ENCODE measurements at places on chromosomes 12 and 14.
A peak's percentile ranks its signal among the peaks of the same experiment; 100 is the strongest.

DNA sequence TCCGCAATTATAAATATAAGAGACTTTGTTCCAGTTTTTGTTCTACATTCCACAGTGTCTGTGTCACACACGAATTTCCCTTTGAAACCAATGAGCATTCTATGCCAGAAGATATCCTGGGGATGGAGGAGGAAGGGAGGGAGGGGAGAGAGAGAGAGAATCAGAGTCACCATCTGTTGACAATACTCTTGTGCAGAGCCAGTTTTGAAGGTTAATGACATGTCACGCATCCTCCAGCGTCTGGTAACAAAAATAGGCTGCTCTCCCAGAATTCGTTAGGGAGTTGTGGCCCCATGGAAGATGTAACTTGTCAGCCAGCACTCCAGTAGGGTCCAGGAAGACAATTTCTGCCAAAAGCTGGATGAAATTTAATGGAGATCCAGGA, 213.5 kb upstream of the KRR1 start:
- DNase-seq = no peak

DNA sequence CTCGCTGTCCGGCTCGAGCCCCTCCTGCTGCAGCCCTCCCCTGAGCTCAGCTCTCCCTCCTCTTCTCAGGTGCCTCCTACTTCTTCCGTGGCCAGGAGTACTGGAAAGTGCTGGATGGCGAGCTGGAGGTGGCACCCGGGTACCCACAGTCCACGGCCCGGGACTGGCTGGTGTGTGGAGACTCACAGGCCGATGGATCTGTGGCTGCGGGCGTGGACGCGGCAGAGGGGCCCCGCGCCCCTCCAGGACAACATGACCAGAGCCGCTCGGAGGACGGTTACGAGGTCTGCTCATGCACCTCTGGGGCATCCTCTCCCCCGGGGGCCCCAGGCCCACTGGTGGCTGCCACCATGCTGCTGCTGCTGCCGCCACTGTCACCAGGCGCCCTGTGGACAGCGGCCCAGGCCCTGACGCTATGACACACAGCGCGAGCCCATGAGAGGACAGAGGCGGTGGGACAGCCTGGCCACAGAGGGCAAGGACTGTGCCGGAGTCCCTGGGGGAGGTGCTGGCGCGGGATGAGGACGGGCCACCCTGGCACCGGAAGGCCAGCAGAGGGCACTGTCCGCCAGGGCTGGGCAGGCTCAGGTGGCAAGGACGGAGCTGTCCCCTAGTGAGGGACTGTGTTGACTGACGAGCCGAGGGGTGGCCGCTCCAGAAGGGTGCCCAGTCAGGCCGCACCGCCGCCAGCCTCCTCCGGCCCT, 22.8 kb downstream of the MMP17 start:
- no peak for DNase-seq

DNA sequence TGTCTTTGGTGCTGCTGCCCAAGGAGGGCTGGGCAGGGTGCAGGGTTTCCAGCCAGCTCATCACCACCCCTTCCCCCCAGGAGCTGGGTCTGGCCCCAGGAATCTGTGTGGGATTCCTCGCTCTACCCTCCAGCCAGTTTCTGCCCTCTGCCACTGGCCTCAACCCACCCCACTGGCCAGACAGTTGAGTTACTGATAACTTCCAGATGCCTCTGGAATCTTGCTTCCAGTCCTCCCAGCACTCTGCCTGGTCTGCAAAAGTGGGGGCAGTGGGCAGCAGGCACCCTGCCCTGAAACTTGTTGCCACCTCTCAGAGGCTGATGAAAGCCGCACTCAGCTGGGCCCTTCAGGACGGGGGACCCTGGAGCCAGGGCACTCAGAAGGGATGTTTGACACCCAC, 20.1 kb upstream of the TBX3 start:
- DNase-seq = no peak

GRCh38 chr14:88618476-88618875, 55.6 kb downstream of the ZC3H14 start:
- DNase-seq = no peak

GRCh38 chr14:69535230-69535848, 39.3 kb downstream of the CCDC177 start:
- DNase-seq = no peak

GRCh38 chr12:18320976-18321375, 59.7 kb downstream of the PIK3C2G start:
- no peak for DNase-seq

- DNase-seq = no peak
Observed at GRCh38 chr14:26163761-26164160, 434.1 kb downstream of the NOVA1 start.

DNA sequence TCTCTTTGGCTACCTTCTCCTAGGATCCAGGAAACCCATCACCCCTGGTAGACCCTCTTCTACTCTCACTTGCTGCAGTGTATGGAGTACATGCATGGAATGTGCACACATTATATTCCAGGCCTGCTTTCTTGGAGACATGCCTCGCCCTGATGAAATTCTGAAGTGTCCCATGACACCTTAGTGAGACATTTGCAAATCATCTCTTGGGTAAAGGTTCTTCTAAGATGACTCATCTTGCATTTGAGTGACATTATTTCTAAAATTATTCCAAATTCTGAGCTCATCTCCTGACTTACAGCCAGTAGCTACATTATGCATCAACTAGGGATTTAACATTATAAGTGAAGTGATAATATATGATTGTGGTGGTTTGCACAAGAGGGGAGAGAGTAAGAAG, 49.8 kb downstream of the SDR9C7 start:
- DNase-seq = no peak

DNA sequence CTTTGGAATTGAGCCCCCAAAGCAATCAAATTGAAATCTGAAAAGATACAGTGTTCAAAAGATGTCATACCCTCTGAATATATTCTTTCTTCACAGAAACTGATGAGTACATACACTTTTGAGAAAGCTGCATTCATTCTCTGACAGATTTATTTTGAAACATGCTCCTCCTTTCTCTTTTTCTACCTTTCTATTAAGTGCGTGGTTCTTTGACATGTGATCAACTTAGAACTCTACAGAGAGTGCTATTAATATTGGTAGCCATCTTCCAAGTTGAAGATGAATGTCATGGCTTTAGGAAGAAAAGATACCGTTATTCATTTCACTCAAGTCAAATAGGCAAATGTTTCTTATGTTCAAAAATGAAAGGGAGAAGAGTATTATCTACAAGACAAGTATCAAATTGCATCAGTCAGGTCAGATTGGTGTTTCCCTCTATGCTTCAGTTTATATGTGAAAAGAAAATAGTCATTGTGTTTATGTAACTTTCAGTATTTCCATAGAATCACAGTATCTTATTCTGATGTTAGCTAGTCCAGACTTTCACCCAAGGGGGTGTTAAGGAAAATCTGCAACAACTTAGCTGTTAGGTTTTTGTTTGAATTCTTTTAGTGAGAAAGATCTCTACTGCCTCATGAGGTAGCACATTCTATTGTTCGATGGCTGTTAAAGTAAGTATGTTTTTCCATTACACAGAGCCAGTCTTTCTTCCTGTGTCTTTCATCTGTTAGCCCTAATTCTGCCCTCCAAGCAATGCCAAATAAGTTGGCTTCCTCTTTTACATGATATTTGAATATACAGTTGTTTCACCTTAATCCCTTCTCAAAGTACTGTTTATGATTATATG, 55.4 kb upstream of the GARIN2 start:
- no peak for DNase-seq

- DNase-seq = peak; percentile 8
Observed at GRCh38 chr12:58920102-58920960, at the start of gene LRIG3. TSS of gene LRIG3 (minus strand) at chr12:58920504. CDS start at chr12:58920235, 269 bp downstream.

GRCh38 chr12:86572455-86572854, 316.3 kb upstream of the MGAT4C start:
- no peak for DNase-seq

DNA sequence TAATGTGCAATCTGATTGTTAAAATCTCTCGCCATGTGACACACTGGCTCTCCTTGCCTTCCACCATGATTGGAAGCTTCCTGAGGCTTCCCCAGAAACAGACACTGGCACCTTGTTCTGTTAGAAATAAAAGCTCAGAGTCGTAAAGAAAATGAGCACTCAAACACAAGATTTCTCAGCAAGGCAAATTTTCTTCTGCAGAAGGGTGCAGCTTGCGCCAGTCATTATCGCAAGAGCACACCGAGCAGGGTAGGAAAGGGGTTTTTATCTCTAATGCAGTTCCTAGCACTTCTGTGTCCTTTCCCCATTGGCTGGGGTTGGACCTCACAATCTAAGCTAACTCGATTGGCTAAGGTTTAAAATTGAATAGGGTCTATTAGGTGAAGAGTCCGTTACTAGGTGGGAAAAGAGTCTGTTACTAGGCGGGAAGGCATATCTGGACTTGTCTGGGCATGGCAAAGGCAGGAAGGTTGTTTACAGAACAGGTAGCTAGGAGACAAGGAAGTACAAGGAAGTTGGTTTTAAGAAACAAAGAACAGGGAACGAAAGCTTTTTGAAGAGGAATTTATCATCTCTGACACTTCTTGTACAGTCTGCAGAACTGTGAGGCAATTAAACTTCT, 62.6 kb upstream of the BICD1 start:
- DNase-seq = no peak

- DNase-seq = no peak
Observed at GRCh38 chr14:75628816-75629215, 31.9 kb downstream of the ERG28 start.

GRCh38 chr14:54647378-54647777, 80.5 kb downstream of the SAMD4A start:
- DNase-seq = no peak

- no peak for DNase-seq
Observed at GRCh38 chr12:130957304-130957621, 3.6 kb downstream of the ADGRD1 start.

GRCh38 chr12:1603269-1603993, 9.1 kb upstream of the FBXL14 start:
- no peak for DNase-seq

DNA sequence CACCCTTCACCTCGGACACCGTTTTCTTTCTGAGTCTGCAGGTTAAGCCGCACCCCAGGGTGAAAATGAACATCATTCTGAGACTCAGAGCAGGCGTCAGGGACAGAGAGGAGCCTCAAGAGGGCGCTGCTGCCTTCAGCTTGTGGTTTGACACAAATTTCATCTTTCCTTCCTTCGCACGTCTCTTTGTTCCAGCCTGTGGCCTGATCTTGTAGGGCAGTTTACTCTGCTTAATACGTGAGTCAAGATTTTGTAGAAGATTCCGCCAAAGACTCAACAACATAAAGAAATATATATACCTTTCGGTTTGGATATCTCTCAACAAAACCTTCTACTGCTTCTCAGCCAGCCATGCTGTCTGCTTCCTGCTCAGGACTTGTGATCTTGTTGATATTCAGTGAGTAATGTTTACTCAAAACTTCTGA, 329.3 kb upstream of the OR4E1 start:
- DNase-seq = peak; percentile 59

- DNase-seq = no peak
Observed at GRCh38 chr12:91993287-91994017, 152.2 kb downstream of the BTG1 start.

DNA sequence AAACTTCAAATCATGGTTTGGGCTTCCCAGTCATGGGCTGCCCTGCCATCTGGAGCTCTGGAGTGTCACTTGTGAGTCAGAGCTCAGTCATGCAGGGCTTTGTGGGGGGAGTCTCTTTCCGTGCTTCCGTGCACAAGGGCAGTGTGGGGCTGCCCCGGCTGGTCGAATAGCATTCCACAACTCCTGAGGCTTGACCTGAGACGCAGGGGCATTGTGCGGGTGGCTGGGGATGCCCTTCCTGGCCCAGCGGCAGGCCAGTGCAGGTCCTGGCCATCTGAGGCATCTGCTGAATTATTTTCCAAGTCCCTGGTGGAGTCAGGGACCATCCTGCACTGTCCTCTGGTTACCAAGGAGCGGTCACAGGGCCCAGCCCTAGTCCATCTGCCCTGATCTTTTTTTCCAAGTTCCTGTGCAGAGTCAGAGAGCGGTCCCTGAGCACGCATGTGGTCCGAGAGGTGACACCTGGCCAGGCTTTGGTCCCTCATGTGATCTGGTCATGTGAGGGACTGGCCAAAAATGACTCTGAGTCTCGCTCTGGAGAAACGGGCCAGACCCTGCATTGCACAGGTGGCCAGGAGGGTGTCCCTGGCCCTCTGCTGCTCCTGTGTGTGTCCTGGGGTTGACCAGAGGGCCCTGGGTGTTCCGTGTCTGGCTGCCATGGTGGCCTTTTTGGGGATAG, 167.0 kb upstream of the ALG10B start:
- DNase-seq = no peak

DNA sequence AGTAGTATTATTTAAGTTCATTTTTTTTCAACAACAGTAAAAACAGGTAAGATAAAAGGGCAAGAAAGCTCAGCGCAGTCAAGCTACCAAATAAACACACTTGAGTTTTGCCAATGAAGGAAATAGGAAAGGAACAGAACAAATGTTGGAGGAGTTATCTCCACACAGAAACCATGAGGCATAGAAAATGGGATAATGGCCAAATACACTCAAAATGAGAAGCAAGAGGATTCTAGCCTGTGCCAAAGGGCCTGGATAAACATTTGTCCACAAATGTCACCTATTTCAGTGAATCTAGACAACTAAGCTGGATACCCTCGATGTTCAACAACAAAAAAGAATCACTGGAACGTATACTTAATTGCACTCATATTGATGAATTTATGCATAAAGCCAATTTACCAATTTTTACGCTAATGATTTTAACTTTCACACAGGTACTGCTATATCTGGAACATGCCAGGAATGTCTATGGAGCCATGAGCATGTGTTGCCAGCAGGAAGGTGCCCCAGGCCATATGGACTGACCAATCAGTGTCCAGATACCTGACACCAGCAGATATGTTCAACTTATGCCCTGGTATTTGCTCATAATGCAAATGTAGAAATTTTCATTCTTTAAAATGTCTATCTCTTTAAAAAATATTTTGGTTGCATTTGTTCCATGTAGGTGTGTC, 21.1 kb downstream of the ST8SIA1 start:
- no peak for DNase-seq

GRCh38 chr12:64813723-64814122, 10.7 kb upstream of the TBC1D30 start:
- DNase-seq = no peak

- no peak for DNase-seq
Observed at GRCh38 chr12:110846615-110847566, at the start of gene CCDC63. TSS of gene CCDC63 (plus strand) at chr12:110846987. CDS start at chr12:110852955, 5,968 bp downstream.

- DNase-seq = no peak
Observed at GRCh38 chr14:70808416-70809224, 693 bp downstream of the MAP3K9 start.

GRCh38 chr14:38836539-38836938, 266.5 kb downstream of the SEC23A start:
- DNase-seq = no peak

DNA sequence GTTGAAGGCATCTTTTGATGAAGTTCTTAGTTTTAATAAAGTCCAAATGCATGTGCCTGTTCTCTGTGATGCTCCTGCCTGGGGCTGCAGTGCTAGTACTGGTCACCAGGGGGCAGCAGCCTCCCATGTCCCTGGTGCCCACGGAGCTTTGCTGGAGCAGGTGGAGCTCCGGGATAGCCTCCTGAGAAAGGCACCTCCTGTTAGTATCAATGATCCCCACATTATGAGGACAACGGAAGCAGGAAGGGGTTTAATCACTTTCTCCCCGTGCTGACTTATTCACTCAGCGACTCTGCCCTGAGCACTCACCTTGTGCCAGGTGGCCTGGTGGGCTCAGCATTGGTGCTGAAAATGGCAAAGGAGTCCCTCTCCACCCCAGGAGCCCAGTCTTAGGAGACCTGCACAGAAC, 123.0 kb upstream of the PZP start:
- peak; percentile 53 for DNase-seq

- no peak for DNase-seq
Observed at GRCh38 chr14:29111554-29111953, 345.0 kb downstream of the FOXG1 start.

Data from stimulated activated CD4-positive, alpha-beta T cell treated with anti-CD3 and anti-CD28 coated beads, Interleukin-12 subunit alpha, Interleukin-12 subunit beta, amount 100 ng/mL, for 48 hours (primary cell).